ENCODE measurements at places on chromosomes 4 and X.
A peak's percentile ranks its signal among the peaks of the same experiment; 100 is the strongest.

DNA sequence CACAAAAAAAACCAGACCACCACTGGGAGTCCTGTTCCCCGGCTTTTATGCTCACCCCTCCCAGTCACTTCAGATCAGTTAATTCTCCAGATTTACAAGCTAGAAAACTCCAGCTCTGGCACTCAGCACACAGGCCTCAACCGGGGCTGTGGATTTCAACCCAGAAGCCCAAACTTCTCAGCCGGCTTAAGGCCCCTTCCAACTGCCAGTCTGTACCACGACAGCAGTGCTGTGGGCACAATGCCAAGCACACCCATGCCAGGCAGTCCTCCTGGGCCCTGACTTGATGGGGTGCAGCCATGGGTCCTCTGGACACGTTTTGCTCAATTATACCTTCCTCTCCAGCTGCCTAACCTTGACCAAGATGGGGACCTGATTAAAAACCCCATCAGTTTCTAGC is 12.2 kb downstream of the SOD3 start:
- DNase-seq = no peak

GRCh38 chr4:186249785-186250754 is 15.9 kb upstream of the F11 start:
- DNase-seq = no peak

DNA sequence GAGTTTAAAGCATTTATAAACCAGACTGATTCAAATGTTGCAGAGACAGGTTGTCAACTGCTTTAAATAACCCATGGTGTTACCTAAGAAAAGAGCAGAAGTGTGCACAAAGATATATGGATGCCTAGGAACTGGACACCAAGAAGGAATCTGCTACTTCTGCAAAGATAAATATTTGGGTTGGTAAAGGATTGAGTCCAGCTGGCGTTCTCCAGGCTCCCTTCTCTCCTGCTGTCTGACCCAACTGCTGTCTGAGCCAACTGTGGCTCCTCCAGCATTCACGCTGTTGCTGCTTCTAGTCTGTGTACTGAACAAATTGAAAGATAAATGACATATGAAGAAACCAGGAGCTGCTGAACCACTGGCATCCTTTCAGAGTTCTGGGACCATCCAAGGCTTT is 1167.8 kb upstream of the PRKX start:
- no peak for DNase-seq

- no peak for DNase-seq
Measured at GRCh38 chr4:46450556-46450955, 60.6 kb upstream of the GABRA2 start.

DNA sequence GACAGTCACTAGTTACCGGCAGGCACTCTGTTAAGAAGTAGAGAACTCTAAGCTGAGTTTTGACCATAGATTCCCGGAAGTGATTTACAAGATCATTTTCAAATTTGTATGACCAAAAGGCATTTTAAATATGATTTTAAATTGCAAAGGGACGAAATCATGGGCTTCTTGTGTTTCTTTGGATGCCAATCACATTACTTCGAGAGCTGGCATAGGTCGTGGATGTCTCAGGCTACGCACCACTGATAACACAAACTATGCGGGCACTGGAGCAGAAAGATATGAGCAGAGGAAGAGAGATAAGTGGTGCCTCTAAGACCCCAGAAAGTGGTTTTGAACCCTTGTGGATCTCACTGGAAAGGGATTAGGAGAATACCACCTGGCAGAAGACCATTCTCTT is 294.2 kb upstream of the FTHL17 start:
- DNase-seq = no peak

GRCh38 chr4:135192751-135193535 is 991.4 kb upstream of the PABPC4L start:
- no peak for DNase-seq

DNA sequence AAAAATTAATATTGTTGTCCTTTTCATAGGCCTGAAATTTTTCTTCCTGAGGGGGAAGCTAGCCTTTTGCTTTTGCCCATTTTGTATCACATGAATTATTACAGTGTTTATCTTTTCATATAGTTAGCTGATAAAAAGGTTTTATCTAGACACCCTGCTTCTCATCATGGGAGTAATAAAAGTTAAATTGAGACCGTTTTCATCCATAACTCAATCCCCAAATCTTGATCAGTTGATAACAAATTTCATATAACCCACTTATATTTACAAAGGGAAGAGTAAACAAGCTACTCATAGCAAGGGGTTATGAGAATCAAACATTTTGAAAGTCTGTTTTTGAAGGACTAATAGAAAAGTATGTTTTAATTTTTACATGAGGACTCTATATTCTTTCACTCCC is 23.5 kb upstream of the DCX start:
- no peak for DNase-seq

GRCh38 chrX:38879631-38880220 is 78.5 kb downstream of the MID1IP1 start:
- DNase-seq = peak; percentile 39

GRCh38 chrX:13036896-13037295 is 7.5 kb downstream of the FAM9C start:
- DNase-seq = no peak

- DNase-seq = no peak
Measured at GRCh38 chr4:139441029-139441428, 12.9 kb upstream of the RAB33B start.

GRCh38 chr4:118869808-118870342 is 18.8 kb upstream of the SYNPO2 start:
- DNase-seq = no peak

DNA sequence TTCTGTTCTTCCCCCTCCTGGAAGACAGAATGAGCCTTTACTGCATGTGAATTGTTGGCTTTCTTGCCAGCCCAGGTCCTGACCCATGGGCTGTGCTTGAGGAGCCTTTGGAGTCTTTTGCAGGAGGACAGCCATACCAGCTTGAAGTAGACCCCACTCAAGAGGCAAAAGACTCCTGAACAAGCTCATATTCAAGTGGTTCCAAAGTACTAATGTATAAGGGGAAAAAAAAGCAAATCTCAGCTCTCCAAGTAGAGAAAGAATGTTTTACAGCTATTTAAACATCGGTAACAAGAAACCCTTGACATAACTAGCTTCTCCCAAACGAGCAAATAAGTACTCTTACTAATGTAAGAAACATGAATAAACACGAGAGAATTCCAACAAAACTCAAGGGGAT is 174.9 kb upstream of the MXRA5 start:
- DNase-seq = no peak

DNA sequence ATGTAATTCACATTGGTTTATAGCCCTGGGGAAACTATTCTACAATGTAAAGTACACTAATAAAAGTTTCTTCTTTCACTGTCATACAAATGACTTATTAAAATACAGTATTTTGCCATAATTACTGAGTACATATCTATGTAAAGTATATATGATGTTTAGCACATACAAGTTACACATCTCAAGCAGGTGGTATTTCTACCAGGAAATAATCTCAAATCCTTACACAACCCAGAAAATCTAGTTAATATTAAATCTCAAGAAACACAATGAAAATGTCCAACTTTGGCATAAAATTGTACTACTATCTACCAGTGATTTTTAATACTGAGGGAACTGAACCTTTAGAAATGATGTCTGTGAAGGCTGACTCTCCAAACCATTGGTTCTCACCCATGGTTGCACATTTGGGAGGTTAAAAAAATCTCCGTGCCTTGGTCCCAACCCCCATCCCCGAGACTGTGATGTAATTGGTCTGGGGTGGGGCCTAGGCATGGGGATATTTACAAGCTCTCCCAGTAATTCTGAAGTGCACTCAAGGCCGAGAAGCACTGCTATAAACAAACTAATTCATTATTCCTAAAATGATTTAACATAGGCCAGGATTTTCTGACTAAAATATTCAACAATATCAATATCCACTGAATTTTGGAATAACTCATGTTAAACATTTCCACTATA is 27.6 kb downstream of the MAP3K15 start:
- DNase-seq = no peak

GRCh38 chr4:117634716-117635115 is 399.6 kb upstream of the NDST3 start:
- no peak for DNase-seq
